ENCODE measurements at places on chromosomes 1 and 21. TPM values are rescaled to one million over a fixed set of nuclear protein-coding genes. Genes with fewer than 3 reads are reported as not detected.

The HSPA6 gene
- total RNA-seq, result not detected

The FMO5 gene
- 0.25 TPM for total RNA-seq

The NIT1 gene
- 40.2 TPM for total RNA-seq

DNA sequence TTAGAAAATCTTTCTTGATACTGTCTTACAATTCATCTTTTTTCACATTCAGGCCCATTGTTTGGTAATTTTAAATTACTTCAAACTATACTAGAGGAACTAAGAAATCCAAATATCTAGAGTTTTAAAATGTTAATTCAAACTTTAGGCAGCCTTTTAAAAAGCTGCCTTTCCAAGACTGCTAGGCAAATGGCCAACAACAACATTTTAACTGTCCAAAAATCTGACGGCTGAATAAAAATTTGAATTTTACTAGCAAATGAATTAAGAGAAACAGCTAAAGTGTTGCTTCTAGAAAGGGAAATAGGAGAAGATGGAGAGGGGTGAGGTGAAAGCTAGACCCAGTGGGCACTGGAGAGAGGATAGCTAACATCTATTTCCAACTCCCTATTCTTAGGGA, 17.2 kb downstream of the DPYD start:
- no peak for DNase-seq

The ETV3 gene
- total RNA-seq, result 39.0 TPM

- peak; percentile 96 for DNase-seq
These were observed at the start of gene GLIS1 for GRCh38 chr1:53739109-53739681. TSS of gene GLIS1 (minus strand) at chr1:53739164. CDS start at chr1:53738064, 1,100 bp downstream.

- DNase-seq, result no peak
These were observed 55.6 kb downstream of the COQ8A start for GRCh38 chr1:226995365-226996332.

The TXNDC12 gene
- 27.2 TPM for total RNA-seq

GRCh38 chr1:182368358-182368757, 23.2 kb downstream of the GLUL start:
- no peak for DNase-seq

The RGS18 gene
- total RNA-seq, result not detected

DNA sequence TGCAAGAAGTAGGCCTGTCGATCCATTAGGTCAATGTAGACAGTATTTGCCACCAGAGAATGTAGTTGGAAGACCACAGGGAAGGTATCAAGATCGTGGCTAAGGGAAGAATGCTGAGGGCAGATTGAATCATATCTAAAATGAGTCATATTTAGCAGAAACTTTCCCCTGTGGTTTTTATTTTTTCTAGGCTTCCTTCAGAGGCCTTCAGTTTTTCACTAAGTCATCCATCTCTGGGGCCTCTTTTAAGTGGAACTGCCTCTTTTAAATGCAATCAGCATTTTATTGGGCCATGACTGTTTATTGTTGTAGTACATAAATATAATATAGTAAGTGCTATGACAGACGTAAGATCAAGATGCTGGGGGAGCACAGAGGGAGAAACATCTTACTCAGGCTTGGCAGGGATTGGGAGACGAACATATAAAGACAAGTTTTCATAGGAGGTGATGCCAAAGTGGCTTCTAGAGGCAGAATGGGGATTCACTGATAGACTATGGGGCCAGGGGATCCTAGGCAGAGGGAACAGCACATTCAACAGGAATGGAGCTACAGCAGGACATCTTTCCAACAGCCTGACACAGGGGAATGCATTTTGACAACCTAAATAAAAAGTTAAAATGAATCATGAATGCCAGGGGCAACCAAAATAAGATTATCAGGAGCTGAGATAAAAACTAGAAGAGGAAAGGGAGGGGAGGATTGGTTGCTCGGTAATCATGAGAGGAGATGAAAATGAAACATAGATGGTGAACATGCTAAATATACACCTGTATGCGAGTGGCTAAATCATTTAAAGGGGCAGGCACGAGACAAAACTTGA, 20.1 kb downstream of the UBE2U start:
- DNase-seq, result no peak

DNA sequence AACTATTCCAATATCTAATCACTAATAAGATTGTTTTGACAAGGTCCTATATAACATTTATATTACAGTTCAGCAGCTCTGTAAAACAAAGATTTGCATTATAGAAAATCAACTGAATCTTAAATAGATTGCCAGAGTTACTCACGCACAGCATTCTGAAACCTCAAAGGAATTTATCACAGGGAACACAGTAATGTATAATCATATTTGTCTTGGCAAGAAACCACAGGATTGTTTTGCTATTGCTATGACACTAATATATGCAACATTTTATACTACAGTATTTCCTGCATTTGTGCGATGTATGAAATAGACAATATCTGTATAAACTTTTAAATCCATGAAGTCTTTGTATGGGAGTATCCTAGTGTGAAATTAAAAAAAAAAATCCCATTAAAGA, 101.4 kb downstream of the PLPPR5 start:
- DNase-seq, result no peak

The POU3F1 gene
- 9.3 TPM for total RNA-seq

DNA sequence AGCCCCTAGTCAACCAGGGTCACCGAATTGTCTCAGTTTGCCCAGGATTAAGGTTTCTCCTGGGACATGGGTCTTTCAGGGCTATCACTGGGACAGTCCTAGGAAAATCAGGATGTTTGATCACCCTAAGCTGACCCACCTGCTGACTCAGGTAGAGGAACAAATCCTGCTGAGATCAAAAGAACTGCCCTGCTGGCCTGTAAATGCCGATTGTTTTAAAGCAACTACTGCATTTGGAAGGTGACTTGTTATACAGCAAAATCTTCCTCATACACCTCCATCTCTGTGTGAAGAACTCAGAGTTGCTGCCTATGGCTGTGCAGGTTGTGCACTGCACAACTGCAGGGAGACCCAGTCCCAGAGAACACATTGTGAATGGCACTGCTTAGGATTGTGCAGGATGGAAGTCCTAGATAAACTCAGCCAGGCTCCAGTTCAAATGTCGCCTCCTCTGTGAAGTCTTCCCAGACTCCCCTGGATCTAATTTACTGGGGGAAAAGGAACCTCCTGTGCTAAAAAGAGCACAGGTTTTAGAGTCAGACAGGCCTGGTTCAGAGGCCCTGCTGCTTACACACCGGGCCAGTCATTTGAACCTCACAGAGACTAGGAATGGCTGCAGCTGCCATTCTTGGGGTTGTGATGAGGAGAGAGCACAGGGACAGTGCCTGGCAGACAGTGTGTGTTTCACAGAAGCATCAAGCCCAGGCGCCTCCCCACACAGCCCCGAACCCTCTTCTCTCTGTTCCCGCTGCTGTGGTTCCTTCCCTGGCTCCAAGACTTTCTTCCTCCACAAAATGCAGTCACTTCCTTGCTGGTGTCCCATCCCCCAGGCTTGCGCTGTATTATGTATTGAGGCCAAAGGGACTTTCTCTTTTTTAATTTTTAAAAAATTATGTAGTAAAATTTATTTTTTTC, 23.2 kb upstream of the LRP8 start:
- no peak for DNase-seq

GRCh38 chr1:196029410-196029809, 578.8 kb downstream of the KCNT2 start:
- no peak for DNase-seq

DNA sequence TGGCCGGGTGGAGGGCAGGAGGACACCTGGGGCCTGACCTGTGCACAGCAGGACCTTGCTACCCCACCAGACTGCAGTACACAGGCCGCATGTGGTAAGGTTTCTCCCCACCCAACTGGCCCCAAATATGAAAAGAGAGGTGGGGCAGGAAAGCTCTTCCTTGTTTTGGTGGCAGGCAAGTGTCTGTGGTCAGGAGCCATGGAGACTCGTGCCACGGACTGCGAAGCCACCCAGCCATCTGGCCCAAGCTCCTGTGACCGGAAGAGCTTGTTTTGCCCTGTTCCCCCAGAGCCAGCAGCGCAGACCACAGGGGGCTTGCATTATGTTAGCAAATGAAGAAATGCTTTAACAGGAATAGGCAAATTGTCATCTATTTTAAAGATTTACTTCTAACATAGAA, 54.9 kb downstream of the OLIG1 start:
- DNase-seq, result no peak

Data from glutamatergic neuron (in vitro differentiated cells).